ENCODE measurements at places on chromosomes 16 and 17. TPM values are rescaled to one million over a fixed set of nuclear protein-coding genes. Genes with fewer than 3 reads are reported as not detected.

The NDE1 gene
- 17.0 TPM for total RNA-seq

The PDPK1 gene
- total RNA-seq, result 29.7 TPM

The DHRS7C gene
- 38.9 TPM for total RNA-seq

The TAF1C gene
- total RNA-seq, result 14.4 TPM

The CDRT15 gene
- not detected for total RNA-seq

The CD300H gene
- total RNA-seq, result not detected

The EPX gene
- total RNA-seq, result 0.12 TPM

The ACAP1 gene
- 16.5 TPM for total RNA-seq

The NPIPA5 gene
- 11.4 TPM for total RNA-seq

The HS3ST6 gene
- total RNA-seq, result not detected

The CD79B gene
- total RNA-seq, result 4.7 TPM

The FBXL19 gene
- 4.2 TPM for total RNA-seq

The LRRC36 gene
- not detected for total RNA-seq

The HSD17B1 gene
- total RNA-seq, result 0.86 TPM

The NPIPB6 gene
- 0.84 TPM for total RNA-seq

The NME4 gene
- total RNA-seq, result 23.1 TPM

The TNFSF13 gene
- total RNA-seq, result 4.0 TPM

The ABCC12 gene
- total RNA-seq, result 0.34 TPM

The SPATA32 gene
- total RNA-seq, result 0.11 TPM

The VAT1L gene
- total RNA-seq, result 0.20 TPM

The CAPNS2 gene
- total RNA-seq, result not detected

The OTOP3 gene
- total RNA-seq, result not detected

The PPL gene
- 5.7 TPM for total RNA-seq

The OR4D2 gene
- not detected for total RNA-seq

The TEKT5 gene
- not detected for total RNA-seq

The IRX3 gene
- total RNA-seq, result 27.6 TPM

The MPP2 gene
- 0.42 TPM for total RNA-seq

The SMTNL2 gene
- 328 TPM for total RNA-seq

The ABI3 gene
- total RNA-seq, result 1.9 TPM

Measured in psoas muscle (tissue), 8 donors.